ENCODE measurements at places on chromosomes 5 and 9.

DNA sequence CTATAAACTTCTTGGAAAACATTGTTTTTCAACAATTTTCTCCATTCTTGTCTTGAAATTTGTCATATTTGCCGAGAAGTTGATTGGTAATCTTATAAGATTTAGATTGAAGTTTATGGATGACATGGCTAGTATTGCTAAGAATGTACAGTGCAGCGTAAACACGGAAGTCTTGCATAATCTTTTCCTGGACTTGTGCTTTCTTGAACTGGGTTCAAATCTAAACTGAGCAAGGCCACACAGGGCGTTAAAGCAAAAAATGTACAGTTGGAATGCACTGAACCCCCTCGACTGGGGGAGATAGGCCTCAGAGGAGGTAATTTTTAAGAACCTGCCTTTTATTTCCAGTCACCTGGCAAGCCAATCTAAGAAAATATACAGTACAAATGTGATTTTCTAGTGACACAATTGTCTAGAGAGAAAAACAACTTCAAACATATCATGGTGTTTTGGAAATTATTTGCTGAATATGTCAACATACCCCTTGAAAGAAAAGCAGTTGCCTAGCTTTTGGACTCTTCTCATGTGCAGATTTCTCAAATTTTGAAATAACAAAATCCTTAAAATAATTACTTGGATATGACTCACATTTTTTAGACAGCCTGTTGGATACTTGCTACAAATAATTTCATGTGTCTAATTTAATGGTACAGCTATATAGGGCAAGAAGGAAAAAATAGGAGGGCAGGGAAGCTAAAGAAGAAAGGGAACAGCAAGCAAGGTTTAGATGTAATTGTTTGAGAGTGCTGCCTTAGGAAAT, 18.5 kb upstream of the GAS1 start:
- H3K4me3 ChIP-seq = no peak overlapping the region
- no peaks in the 10 kb centered on the region for H3K4me1 ChIP-seq
- DNase-seq = no peak
- H3K27ac ChIP-seq = no peak overlapping the region
- no peaks in the 10 kb centered on the region for H3K27me3 ChIP-seq

GRCh38 chr5:50853151-50853550, 186.7 kb downstream of the PARP8 start:
- H3K4me1 ChIP-seq = no peaks in the 10 kb centered on the region
- no peak overlapping the region for H3K4me3 ChIP-seq
- H3K36me3 ChIP-seq = no peaks in the 10 kb centered on the region
- H3K27me3 ChIP-seq = no peaks in the 10 kb centered on the region
- no peak for DNase-seq

DNA sequence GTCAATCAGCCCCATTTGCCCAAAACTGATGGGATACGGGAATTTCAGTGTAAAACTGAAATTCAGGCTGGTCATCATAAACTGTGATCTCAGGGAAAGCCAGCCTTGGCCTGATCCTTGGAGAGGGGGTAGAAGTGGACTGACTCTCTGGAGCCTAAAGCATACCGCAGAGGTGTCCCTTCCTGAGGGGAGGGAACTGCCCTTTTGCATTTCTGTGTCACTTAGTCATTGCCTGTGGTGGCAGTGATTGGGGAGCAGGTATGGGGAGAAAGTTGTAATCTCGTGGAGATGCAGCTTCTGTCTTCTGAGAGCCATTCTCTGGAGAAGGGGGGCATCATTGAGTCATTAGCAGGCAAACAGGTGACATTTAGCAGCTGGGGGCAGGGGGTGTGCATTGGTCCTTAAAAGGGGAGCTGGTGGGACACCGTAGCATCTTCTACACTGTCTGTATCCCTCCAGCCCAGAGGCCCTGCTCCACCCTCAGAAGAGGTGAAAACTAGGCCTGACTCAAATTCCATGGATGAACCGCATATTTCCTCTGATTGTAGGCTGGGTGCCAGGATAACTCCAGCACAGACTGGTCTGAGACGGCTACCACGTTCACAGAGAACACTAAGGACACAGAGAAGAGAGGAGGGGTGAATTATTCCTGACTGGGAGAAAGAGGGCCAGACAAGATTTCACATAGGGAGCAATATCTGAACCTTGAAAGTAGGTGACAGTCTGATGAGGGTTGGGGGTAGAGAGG, 143.3 kb downstream of the SEC61B start:
- no peak overlapping the region for H3K4me3 ChIP-seq
- H3K4me1 ChIP-seq = no peaks in the 10 kb centered on the region
- H3K27ac ChIP-seq = no peak overlapping the region
- H3K36me3 ChIP-seq = no peaks in the 10 kb centered on the region
- no peaks in the 10 kb centered on the region for H3K27me3 ChIP-seq

DNA sequence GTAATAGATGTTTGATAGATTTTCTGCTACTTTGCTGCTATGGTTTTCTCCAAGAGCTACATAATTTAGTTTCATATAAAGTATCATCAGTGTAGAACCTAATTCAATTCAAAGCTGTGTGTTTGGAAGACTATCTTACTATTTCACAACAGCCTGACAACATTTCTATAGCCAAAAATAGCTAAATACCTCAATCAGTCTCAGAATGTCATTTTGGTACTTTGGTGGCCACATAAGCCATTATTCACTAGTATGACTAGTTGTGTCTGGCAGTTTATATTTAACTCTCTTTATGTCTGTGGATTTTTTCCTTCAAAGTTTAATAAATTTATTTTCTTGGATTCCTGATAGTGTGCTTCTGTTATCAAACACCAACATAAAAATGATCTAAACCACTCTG, 35.1 kb upstream of the CCDC152 start:
- H3K4me1 ChIP-seq = no peaks in the 10 kb centered on the region
- no peak for DNase-seq
- H3K27ac ChIP-seq = no peak overlapping the region
- no peak overlapping the region for H3K4me3 ChIP-seq

- peak; percentile 47 for DNase-seq
- no peak overlapping the region for H3K27ac ChIP-seq
- H3K4me3 ChIP-seq = no peak overlapping the region
- no peaks in the 10 kb centered on the region for H3K36me3 ChIP-seq
- H3K27me3 ChIP-seq = no peaks in the 10 kb centered on the region
These were observed 2.7 kb downstream of the OR2V2 start for GRCh38 chr5:181149806-181150733.

DNA sequence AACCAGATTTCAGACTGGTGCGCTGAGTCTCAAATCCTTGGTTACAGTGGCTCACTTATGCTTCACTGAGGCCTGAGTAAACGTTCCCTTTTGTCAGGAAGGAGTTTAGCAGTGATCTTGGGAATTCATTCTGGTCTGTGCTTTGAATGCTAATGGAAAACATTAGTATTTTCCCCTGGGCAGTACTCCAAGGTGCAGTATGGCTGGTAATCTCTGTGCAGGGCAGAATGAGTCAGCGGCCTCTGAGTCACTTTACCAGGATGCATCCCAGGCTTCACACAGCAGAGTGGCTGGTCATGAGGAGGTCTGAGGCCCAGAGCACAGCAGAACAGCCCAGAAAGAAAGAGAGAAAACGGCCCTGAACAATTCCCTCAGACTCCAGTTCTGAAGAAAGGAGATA, 54.0 kb downstream of the PCA3 start:
- H3K27me3 ChIP-seq = no peaks in the 10 kb centered on the region
- DNase-seq = peak; percentile 94

GRCh38 chr9:119500072-119500771, 131.0 kb upstream of the BRINP1 start:
- no peaks in the 10 kb centered on the region for H3K36me3 ChIP-seq
- H3K27ac ChIP-seq = no peak overlapping the region
- H3K27me3 ChIP-seq = no peaks in the 10 kb centered on the region
- H3K4me1 ChIP-seq = no peaks in the 10 kb centered on the region
- no peak overlapping the region for H3K4me3 ChIP-seq
- DNase-seq = no peak

- DNase-seq = no peak
- H3K4me1 ChIP-seq = peaks cover 7% of the 10 kb centered on the region
- no peaks in the 10 kb centered on the region for H3K36me3 ChIP-seq
- no peaks in the 10 kb centered on the region for H3K27me3 ChIP-seq
- H3K4me3 ChIP-seq = no peak overlapping the region
- H3K27ac ChIP-seq = no peak overlapping the region
These were observed 28.7 kb downstream of the GFRA3 start for GRCh38 chr5:138245717-138246116.

- H3K36me3 ChIP-seq = no peaks in the 10 kb centered on the region
- H3K27ac ChIP-seq = peak overlapping the region; percentile 65
- peak overlapping the region; percentile 45 for H3K4me3 ChIP-seq
- peaks cover 6% of the 10 kb centered on the region for H3K4me1 ChIP-seq
- H3K27me3 ChIP-seq = no peaks in the 10 kb centered on the region
These were observed 1.3 kb downstream of the CD74 start for GRCh38 chr5:150411245-150411979.

DNA sequence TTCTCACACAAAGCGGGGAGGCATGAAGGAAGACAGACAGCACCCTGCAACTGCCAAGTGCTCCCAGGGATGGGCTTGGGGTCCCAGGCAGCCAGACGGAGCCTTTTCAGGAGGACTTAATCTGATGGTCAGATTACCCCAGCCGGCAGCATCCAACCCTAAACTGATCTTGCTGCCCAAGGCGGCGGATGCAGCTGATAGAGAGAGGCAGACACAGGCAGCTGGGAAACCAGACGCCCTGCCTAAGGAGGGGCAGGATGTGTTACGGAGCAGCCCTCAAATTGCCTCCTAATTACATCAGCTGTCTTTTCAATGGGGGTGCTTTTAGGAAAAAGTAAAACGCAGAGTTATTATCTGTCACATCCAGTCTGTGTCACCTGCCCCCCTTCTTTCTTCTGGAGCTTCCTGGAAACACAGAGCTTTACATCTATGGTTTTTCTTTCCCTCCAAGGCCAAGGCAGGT, 190.9 kb upstream of the PANK3 start:
- no peak for DNase-seq
- peaks cover 64% of the 10 kb centered on the region for H3K36me3 ChIP-seq
- H3K27me3 ChIP-seq = no peaks in the 10 kb centered on the region
- no peaks in the 10 kb centered on the region for H3K4me1 ChIP-seq
- H3K27ac ChIP-seq = no peak overlapping the region

DNA sequence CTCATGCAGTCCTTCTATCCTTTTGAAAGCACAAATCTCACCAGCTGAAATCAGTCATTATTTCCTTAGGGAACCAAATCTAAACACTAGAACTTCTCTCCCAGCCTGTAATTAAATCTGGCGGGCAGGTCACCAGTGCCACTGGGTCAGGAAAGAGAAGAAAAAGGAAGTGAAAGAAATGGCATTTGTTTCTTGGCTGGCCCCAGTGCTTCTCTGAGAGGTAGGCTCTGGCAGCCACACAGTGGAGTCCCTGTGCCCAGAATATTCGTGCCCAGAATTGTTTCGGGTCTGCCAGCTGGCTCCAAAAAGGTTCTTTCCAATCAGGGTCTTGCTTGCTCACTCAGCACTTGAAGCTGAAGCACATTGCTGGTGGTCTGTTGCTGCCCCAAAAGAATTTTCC, 133.9 kb upstream of the MTAP start:
- H3K4me3 ChIP-seq = no peak overlapping the region
- DNase-seq = no peak
- no peaks in the 10 kb centered on the region for H3K4me1 ChIP-seq
- no peaks in the 10 kb centered on the region for H3K36me3 ChIP-seq

DNA sequence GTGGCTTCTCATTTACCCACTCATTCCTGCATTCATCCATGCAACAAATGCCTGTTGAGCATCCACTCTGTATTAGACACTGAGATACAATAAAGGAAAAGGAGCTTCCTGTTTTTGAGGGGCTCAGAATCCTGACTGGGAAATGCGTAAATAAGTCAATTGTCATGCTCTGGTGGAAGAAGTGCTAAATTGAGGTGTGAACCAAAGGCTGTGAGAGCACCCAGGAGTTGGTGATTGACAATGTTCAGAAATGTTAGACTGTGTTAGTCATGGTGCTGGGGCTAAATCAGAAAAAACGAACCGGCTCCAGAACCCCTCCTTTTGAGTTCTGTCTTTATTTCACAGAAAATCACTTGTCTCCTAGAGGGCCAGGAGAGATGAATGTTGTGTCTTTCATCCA, 558.6 kb upstream of the SGCD start:
- no peak for DNase-seq
- no peak overlapping the region for H3K27ac ChIP-seq
- H3K4me3 ChIP-seq = no peak overlapping the region

- DNase-seq = no peak
- H3K27me3 ChIP-seq = no peaks in the 10 kb centered on the region
- no peak overlapping the region for H3K4me3 ChIP-seq
- no peaks in the 10 kb centered on the region for H3K36me3 ChIP-seq
- no peak overlapping the region for H3K27ac ChIP-seq
- H3K4me1 ChIP-seq = peaks cover 22% of the 10 kb centered on the region
These were observed 48.3 kb downstream of the PALM2AKAP2 start for GRCh38 chr9:109828254-109828653.

GRCh38 chr5:167642779-167643517, 648.5 kb upstream of the WWC1 start:
- no peak for DNase-seq
- H3K36me3 ChIP-seq = no peaks in the 10 kb centered on the region
- no peak overlapping the region for H3K27ac ChIP-seq
- no peak overlapping the region for H3K4me3 ChIP-seq
- H3K4me1 ChIP-seq = no peaks in the 10 kb centered on the region

- H3K4me3 ChIP-seq = no peak overlapping the region
- no peaks in the 10 kb centered on the region for H3K27me3 ChIP-seq
- DNase-seq = no peak
These were observed 6.2 kb downstream of the TGFBI start for GRCh38 chr5:136034984-136035383.

DNA sequence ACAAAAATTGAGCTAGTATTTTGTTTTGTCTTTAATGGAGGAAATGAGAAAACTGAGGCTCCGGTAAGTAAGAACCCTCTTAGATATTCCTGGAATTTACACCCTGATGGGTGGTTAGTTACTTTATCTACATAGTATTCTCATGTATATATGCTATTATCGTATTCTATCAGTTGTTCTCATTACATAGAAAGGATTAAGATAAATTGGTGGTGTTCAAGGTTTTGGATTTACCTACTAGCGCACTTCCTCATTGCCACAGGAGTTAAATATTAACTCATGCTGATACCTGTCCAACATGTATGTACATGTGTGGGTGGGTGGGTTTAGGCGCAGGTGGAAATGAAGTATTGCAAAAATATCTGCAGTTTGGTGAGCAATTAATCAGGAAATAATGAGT, 61.1 kb upstream of the IFNE start:
- no peak for DNase-seq
- no peak overlapping the region for H3K4me3 ChIP-seq
- H3K36me3 ChIP-seq = no peaks in the 10 kb centered on the region
- no peaks in the 10 kb centered on the region for H3K27me3 ChIP-seq

Measured in tibial artery (tissue), 4 donors.